ENCODE measurements at places on chromosomes 12 and 14.

DNA sequence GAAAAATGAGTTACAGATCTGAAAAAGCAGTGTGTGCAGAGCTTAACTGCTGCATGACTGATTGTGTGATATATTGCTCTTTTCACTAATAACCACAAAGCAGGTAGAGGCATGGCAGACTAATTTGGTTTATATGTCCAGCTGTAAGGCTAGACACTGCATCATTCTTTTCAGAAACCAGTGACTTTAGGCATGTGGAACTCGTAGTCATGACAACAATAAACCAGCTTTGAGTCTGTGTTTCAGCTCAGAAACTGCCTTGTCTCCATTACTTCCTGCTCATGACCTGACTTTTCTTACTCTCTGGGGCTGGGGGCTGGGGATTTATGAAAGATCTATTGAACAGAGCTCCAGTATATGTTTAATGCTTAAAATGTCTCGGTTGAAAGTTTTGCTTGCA is 146.8 kb upstream of the LRIG3 start:
- peak; percentile 32 for DNase-seq

- DNase-seq, result peak; percentile 89
These were observed 14.6 kb upstream of the RBM19 start for GRCh38 chr12:113980537-113981337.

DNA sequence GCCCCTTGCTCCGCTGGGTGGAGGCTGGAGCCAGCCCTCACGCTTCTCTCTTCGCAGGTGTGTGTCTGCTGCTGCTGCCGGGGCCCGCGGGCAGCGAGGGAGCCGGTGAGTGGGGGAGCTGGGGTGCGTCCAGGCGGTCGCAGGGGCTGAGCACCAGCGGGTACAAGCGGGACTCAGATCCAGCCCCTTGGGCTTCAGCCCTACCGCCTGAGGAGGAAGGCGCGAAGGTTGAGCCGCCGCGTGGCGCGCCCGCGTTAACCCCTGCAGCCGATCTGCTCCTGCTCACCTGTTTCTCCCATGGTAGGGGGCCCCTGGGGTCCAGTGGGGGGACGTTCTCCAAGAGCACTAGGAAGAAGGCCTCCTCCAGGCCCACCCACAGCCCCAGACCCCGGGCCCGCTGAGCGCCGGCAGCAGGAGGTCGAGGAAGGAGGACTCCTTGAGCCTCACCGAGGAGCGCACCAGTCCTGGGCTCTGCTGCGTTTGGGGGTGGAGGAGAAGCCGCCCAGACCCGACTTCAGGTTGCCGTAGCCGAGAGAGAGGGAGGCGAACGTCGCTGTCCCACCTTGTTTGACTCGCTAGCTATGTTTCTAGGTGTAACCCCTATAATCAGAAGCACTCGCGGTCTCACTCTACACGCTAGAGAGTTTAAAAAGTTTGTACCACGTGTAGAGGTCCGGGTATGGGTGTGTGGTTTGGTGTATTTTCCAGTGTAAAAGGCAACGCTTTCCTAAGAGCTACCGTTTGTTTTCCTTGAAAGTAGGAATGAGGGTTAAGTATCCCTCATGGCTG is 834 bp downstream of the COCH start:
- no peak for DNase-seq

DNA sequence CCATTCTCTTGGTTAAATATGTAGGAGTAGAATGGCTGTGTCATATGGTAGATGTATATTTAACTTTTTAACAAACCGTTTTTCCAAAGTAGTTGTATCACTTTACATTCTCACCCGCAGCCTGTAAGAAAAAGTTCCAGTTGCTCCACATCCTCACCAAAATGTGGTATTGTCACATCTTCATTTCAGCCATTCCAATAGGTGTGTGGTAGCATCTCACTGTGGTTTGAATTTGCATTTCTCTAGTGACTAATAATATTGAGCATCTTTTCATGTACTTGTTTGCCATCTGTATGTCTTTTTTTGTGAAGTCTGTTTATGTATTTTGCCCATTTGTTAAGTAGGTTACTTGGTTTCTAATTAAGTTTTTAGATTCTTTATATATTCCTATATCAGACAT is 78.6 kb downstream of the TBK1 start:
- DNase-seq, result no peak

DNA sequence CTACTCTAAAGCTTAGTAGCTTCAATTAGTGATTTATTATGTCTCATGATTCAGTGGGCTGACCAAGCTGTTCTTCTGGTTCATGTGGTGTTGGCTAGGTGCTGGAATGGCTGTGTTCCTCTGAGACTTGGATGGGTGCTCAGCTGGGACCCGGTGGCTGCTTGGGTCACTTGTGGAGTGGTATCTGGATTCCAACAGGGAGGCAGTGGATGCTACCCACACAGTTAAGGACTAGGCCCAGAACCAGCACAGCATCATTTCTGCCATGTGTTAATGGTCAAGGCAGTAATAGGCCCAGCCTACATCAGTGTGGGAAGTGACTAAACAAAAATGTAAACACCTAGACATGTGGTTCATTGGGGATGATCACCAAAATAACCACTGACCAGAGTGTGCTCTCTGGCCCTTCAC is 72.2 kb downstream of the FGD4 start:
- DNase-seq, result no peak
